ENCODE measurements at places on chromosomes 3 and 15.

DNA sequence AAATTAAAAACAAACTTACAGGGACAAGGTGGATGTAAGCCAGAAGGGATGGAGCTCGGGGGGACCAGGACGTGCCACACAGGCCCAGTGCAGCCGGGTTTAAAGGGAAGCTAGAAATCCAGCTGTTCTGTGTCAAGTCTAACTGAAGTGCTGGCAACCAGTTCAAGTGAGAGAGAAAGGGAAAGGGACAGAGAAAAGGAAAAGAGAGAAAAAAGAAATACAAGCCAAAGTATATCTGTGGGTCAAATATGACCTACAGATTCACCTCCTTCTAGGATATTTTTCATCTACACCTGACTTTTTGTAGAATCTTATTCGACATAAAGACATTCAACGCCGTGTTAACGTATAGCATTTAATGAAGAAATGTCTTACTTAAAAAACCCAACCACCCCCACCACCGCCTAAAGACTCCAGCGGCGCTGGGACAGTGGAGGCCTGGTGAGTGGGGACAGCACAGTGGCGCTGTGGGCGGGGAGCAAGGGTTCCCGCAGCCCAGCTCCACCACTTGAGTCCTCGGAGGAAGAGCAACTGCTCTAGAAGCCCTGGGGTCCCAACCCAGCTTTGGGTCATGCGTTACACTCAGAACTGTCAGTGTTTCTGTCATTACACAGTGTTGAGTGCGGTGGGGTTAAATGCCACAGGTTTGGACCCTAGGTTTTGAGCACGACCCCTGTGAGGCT, 62.3 kb downstream of the CHSY1 start:
- no peak for DNase-seq

GRCh38 chr3:194806991-194807630, 121.4 kb downstream of the FAM43A start:
- DNase-seq, result no peak

DNA sequence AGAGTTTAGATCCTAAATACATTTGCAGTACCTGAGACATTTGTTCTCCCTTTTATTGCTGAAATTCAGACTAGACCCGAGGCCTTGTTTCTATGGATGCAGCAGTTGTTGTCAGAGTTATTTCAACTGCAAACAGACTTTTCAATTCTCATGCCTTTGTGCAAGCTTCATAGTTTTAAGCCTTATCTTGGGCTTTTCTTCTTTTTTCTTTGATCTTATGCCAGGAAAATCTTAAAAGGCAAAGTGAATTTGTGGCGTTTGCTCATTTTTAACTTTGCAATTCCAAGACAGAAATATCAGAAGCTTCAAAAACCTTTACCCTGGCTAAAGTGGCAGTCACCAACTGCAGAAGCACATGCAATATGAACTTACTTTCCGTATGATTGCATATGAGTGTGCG, 576.7 kb downstream of the DIPK2A start:
- DNase-seq, result no peak

GRCh38 chr15:86664581-86664980, 584.9 kb downstream of the AGBL1 start:
- DNase-seq, result no peak

GRCh38 chr15:64143276-64143675, 8.3 kb upstream of the SNX22 start:
- no peak for DNase-seq

DNA sequence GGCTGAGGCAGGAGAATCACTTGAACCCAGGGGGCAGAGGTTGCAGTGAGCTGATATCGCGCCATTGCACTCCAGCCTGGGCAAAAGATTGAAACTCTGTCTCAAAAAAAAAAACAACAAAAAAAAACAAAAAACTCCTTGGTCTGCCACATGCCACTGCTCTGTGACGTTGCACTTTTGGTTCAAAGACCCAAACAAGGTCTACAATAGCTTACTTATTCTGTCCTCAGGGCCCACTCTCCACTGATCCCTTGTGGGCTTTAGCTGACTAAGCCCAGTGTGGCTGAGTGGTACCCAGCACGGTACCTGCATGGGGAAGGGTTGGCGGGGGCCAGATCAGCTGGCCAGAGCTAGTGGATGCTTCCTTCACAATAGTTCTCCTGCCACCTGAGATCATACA, 1.8 kb downstream of the MON1A start:
- DNase-seq, result no peak

DNA sequence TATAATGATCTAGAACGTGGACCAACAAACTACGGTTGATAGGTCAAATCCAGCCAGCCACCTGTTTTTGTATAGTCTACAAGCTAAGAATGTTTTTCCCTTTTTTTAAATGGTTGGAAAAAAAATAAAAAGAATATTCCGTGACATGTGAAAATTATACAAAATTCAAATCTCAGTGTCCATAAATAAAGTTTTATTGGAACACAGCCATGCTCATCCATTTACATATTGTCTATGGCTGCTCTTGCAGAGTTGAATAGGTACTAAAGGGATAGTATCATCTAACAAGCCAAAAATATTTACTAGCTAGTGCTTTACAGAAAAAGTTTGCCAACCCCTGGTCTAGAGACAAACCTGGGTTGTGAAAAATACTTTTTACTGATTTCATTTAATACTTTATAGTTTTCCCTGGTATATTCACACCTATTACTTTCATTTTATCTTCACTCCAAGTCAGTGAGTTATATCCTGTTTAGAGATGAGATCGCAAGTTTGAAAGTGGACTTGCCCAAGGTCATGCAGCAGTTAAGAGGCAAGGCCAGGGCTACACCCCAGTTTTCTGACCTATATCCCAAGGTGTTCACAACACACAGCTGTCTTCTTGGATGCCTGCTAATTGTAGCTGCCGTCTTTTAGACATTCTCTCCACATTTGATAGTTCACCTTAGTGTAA, 58.4 kb downstream of the IGF2BP2 start:
- no peak for DNase-seq

GRCh38 chr3:179615458-179616173, 11.0 kb downstream of the NDUFB5 start:
- no peak for DNase-seq

- DNase-seq, result no peak
Measured at GRCh38 chr3:149473357-149474249, 894 bp upstream of the TM4SF4 start.

- DNase-seq, result no peak
Measured at GRCh38 chr3:158103081-158103886, 2.9 kb downstream of the SHOX2 start.

DNA sequence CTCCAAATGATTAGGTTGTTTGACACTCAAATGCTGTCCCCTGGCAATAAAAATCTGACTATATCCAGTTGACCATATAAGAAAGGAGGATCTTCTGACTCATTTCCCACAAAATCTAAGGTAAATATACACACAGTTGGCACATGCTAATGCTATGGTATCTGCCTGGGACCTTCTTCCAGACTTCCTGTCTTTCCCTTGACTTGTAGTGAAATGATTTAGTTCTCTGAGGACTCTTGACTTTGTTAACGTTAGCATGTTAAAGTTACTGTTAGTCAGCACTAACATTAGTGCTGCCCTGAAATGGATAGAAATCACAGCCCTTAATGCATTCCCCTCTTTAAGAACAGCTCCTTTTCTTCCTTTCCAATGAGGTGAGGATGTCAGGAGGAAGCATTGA, 124.3 kb upstream of the LSAMP start:
- DNase-seq, result no peak

- no peak for DNase-seq
Measured at GRCh38 chr15:66802025-66803001, 100.3 kb downstream of the SMAD6 start.

GRCh38 chr3:175869404-175869803, 1010.3 kb downstream of the NAALADL2 start:
- DNase-seq, result no peak

DNA sequence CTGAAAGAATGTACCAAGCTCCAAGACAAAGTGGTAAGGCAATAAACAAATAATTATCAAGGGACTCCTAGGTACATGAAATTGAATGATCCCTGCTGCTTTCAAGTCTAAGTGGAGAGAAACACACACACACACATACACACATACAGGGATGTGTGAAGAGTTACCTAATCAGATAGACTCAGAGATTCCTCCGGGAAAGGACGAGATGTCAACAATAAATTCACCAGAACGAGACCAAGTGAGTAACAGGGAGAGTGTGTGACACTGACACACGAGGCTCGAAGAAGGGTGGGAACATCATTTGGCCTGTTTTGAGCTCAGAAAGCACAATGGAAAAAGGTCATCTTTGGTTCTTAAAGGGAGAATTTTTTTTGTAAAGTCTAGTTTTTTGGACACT, 13.4 kb downstream of the LRIG1 start:
- no peak for DNase-seq

DNA sequence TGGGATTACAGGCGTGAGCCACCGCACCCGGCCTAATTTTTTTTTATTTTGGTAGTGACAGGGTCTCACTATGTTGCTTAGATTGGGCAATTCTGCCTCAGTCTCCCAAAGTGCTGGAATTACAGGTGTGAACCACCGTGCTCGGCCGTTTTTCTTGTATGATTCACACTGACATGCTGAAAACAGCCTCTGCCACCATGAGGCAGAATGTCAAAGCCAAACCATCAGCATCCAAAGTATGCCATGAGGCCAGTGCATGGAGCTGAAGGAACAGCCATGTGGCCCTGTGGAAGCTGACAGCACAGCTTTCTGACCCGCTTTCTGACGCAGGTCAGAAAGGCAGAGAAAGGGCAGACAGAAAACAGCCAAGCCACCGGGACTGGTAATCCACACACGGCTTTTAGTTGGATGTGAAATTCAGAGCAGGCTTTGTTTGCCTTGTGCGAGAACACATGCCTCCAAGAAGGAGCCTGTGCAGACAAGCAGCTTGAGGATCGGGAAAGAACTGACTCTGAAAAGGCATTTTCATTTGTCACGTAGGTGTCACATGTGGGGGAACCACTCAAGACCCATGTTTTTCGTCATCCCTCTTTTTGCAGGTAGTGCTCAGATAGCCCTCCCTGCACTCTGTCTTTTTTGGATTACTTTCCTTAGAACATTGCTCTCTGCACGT, 25.1 kb downstream of the XYLB start:
- DNase-seq, result no peak

- DNase-seq, result no peak
Measured at GRCh38 chr3:151356794-151357462, 27.6 kb upstream of the P2RY13 start.

DNA sequence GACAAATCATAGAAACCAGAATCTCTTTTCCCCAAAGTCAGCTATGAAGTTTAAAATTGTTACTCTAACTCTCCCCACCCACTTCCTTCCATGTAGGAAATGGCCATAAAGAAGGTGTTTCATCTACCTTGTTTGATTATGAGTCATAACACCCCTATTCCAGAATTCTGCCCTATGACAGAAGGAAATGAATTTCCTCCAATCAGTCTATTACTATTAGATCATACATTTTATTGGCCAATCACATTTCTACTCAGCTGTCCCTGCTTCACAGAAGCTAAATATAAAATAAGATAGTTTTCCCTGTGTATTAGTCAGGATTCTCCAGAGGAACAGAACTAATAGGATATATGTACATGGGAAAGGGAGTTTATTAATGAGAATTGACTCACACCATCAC, 102.1 kb downstream of the TGFBR2 start:
- no peak for DNase-seq

- no peak for DNase-seq
Measured at GRCh38 chr15:42921342-42921731, 759 bp upstream of the TTBK2 start.

DNA sequence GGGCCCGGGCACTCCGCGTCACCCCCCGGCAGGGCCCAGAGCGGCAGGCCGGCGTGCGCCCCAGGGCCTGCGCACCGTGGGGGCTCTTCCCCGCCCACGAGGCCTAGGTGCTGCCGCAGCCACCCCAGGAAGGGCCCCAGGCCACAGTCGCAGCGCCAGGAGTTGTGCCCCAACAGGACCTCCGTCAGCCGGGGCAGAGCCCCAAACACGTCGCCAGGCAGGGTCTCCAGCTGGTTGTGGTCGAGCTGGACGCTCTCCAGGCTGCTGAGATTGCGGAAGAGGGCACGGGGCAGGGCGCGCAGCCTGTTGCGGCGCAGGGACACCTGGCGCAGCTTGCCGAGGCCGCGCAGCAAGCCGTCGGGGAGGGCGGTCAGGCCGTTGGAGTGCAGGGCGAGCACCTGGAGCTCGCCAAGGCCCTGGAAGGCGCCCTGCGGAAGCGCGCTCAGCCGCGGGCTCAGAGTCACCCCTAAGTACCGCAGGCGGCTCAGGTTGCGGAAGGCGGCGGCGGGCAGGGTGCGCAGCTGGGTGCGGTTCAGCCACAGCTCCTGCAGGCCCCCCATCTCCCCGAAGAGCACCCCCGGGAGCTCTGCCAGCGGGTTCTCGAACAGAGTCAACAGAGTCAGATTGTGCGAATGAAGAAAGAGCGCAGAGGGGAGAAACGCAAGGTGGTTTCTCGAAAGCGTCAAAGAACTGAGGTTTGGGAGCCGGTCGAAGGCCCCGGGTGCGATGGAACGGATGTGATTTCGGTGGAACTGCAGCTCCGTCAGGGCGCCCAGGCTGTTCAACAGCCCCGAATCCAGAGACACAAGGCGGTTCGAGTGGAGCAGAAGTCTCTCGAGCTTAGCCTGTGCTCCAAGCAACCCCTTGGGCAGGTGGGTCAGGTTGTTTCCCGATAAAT, 2.0 kb downstream of the GP5 start:
- no peak for DNase-seq

DNA sequence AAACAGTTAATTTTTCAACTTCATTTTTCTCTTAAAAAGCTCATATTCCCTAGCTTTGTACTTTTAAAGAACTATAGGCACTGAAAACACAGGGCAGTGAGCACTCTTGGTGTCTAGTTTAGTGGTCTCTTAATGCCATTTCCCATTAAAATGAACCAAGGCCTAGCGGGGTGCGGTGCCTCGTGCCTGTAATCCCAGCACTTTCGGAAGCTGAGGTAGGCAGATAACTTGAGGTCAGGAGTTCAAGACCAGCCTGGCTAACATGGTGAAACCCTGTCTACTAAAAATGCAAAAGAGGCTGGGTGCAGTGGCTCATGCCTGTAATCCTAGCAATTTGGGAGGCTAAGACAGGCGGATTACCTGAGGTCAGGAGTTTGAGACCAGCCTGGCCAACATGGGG, 45.5 kb downstream of the LDHAL6B start:
- DNase-seq, result no peak

- no peak for DNase-seq
Measured at GRCh38 chr3:69097407-69098086, 12.8 kb downstream of the ARL6IP5 start.

DNA sequence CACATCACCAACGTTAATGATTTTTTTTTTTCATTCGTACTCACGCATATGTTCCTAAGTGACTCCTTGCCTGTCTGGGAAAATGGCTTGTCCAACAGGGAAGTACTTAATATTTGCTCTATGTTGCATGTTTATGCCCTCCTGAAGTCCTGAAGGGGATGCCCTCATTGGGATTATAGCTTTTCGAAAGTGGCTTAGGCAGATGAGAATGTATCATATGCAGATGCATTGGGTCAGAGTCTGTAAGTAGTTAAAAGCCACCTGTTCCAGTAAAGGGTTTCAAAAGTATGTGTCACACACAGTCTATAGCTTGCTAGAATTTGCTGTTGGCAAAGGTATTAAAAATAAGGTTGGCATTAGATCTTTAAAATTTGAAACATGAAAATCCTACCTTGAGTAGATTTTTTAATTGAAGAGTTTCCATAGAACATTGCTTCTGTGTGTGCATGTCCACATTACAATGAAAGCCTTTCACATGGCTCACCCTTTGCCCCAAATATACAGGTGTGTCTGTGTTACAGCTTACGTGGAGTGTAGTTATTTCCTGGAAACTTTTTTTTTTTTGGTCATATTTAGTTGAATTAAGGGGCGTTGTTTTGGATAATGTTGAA, 2.1 kb downstream of the ABHD17C start:
- DNase-seq, result no peak
